Inflammatory macrophage (primary cell): ENCODE measurements at places on chromosomes 4 and X.

DNA sequence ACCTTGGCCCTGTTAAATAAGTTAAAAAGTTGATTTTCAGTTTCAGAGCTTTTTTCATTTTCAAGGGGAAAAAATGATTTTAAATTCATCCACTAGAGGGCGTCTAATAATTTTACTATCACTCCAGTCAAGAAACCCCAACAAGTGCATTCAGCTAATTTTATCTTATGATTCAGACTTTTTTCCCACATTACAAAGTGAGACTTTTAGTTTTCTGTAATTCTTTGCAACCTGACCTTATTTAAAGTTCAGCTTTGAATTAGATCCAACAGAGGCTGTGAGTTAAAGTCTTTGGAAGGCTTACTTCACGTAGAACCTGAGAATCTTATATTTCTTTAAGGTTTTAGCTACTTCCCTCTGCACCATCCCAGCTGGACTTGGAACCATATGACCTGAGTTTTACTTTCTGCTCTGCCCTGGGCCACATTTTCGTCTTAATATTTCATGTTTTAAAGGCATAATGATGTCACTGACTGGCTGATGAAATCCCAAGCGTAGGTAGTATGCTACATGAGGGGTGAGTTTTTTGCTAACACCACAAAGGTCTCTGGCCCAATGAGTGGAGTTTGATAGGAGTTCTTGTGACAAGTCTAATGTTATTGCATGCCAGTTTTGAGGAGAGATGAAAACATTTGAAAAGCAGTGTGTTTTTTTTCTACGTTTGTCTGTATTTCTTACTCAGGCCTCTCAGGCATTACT lies 7.2 kb downstream of the GNRHR start:
- peak; percentile 2 for DNase-seq

GRCh38 chrX:1502241-1502640 lies 34.7 kb downstream of the P2RY8 start:
- DNase-seq = no peak

DNA sequence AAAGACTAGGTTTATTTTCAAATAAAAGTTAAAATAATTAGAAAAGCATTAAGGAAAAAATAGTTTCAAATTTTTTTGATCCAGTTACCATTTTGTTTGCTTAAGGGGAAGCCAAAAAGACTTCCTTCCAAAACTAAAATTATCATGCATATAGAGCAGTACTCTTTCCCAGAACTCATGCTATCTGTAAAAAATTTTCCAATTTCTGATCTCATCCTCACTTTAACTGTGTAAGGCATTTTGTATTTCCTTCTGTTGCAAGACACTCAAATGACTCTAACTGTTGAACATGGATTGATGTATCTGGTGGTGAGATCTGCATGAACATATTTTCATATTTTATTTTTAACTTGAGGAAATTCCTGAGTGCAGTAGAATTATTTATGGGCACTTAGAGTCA lies 150.1 kb downstream of the ADAM29 start:
- DNase-seq = no peak

DNA sequence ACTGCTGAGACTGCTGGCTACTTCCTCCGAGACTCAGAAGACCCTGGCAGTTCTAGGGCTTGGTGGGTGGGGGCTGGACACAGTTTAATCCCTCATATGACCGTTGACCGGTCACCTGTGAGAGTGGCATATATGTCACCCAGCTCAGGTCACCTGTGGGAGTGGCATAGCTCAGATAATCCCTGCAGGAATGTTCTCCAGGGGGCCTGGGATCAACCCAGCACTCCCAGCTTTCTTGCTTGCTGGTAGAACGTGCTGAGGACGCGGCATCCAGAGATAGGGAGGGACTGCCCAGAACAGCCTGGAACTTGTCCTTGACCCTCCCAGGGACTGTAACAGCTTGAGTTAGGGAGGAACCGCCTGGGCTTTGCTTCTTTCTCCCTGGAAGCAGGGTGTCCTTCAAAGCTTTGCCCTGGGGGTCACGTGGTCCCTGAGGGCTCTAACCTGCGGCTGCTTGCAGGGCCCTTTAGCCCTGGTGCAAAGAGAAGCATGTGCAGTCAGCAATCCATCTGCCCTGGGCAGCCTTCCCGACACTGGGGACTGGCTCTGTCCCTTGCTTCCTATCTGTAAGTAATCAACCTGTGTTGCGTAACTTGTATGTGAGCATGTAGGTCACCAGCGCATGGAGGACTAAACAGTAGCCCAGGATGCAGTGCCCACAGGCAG lies 55.3 kb downstream of the ZFYVE28 start:
- DNase-seq = peak; percentile 55

GRCh38 chr4:16691450-16691849 lies 207.0 kb downstream of the LDB2 start:
- DNase-seq = no peak

GRCh38 chr4:48968814-48969213 lies 17.3 kb upstream of the CWH43 start:
- DNase-seq = no peak

DNA sequence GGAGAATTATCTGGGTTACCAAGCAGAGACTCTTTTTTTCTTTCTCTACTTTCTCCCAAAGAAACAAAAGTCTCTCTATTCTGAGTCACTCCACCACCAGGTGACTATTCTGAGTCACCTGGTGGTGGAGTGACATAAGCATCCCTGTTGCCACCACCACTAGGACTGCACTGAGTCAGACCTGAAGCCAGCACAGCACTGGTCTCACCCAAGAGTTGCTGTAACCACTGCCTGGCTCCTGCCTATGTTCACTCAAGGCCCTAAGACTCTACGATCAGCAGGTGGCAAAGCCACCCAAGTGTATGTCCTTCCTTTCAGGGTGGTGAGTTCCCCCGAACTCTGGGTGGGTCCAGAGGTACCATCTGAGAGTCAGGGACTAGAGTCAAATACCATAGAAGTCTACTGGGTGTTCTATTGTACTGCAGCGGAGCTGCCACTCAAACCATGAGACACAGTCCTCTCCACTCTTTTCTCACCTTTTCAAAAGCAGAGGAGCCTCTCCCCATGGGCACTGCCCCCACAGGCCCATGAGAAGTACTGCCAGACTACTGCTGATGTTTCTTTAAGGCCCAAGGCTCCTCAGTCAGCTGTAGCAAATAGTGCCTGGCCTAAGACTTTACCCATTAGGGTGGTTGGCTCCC lies 209.6 kb upstream of the IRS4 start:
- no peak for DNase-seq

GRCh38 chr4:60938181-60938580 lies 261.9 kb upstream of the ADGRL3 start:
- no peak for DNase-seq

GRCh38 chr4:119663160-119663788 lies 34.7 kb upstream of the PDE5A start:
- no peak for DNase-seq

DNA sequence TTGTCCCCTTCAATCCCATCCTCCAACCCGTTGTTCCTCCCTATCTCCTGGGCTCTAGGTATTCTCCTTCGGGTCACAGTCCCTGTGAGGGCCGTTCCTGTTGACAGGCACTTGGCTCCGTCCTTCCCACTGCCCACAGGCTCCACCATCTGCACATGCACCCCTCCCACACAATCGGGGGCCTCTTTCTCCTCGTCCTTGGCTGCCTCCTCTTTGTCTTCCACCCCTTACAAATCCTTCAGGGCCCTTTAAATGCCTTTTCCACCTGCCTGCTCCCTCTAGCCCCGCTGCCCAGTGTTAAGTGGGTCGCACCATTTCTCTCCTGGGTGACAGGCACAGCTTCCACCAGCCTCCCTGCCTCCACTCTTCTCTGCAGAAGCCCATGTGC lies 2.7 kb upstream of the AVPR2 start:
- DNase-seq = no peak

GRCh38 chrX:78104447-78105176 lies 564 bp downstream of the PGK1 start:
- peak; percentile 79 for DNase-seq

DNA sequence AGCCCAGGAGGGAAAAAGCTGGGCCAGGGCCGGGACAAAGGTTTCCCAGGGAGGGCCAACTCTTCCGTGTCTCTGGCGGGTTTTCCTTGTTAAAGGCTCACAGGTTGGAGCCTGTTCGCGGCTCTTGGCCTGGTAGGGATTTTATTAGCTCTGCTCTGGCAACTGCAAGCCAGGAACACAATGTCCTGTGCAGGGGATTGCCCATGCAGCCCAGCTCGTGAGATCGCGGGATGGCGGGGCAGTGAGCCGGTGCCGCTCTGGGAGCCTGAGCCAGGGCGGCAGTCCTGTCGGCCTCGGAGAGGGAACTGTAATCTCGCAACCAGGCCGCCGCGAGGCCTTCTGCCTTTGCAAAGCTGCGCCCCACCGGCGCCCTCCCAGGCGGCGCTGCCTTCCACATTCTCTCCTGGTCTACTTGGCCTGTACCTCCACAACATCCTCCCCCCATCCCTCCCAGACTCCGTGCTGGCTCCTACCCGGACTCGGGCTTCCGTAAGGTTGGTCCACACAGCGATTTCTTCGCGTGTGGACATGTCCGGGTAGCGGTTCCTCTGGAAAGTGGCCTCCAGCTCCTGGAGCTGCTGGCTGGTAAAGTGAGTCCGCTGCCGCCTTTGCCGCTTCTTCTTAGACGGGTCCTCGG lies 2.1 kb downstream of the PITX2 start:
- no peak for DNase-seq

GRCh38 chr4:74054483-74055047 lies 16.1 kb upstream of the CXCL3 start:
- peak; percentile 24 for DNase-seq

DNA sequence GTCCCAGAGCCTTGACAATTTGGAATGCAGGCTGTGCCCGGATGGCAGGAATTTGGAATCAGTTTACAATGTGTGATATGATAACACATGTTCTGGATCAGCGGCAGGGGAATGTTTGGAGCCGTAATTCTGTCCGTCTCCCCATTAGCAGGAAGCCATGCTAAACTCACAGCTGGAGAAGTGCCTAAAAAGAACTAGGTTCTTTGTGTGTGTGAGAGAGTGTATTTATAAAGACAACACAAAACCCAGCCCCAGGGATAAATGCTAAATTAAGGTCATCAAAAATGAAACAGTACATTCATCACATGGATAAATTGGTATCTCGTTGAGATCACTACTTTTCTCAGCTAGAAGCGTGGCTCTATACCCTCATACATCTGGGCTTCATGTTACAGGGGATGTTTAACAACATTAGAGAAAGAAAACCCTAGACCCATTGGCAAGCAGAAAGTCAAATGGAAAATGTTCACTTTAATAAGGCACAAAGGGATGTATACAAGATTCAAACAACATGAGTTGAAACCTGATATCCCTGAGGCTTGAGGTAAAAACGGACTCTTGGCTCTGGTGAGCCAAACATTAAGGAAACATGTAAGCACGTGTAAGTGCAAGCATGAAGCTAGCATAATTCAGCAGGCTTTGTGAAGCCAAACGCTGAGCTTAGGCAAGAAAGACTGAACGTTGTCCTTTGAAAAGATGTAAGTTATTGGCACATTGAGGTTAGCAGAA lies 18.0 kb upstream of the TMEM131L start:
- no peak for DNase-seq

DNA sequence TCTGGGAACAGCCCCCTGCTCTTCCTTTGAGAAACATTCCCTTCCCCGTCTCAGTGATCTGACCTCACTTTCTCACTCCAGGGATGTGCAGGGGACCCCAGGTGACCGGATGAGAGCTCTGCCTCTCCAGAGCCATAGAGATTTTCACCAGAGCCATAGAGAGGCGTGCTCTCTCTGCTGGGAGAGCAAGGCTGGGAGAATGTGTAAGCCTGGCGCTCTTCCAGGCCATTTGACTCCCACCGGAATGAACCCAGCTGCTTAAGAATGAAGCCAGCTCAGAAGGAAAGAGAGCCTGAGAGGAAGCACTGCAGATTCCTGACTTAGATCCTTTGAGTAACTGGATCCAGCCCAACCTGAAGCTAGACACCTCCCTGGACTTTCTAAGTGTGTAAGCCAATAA lies 106.4 kb downstream of the DHX15 start:
- DNase-seq = no peak

DNA sequence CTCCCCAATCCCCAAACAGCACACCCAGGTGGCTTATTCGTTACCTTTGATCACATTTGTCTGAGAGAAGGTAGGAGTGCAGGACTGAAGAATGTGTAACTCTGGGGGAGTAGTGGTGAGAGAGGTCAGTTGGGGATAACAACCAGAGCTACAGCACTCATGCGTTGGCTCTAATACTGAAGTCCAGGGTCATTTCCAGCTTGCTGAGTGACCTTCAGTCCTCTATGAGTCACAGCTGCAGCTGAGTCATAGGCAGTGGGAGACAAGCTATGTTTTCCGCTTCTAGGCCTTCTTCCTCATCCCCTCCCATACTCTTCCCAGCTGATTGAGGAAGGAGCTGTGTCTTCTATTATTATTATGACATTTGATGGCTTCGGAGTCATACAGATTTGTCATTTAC lies 31.6 kb upstream of the CT47C1 start:
- peak; percentile 89 for DNase-seq

- no peak for DNase-seq
Observed at GRCh38 chr4:39786838-39787237, 88.9 kb downstream of the UBE2K start.

DNA sequence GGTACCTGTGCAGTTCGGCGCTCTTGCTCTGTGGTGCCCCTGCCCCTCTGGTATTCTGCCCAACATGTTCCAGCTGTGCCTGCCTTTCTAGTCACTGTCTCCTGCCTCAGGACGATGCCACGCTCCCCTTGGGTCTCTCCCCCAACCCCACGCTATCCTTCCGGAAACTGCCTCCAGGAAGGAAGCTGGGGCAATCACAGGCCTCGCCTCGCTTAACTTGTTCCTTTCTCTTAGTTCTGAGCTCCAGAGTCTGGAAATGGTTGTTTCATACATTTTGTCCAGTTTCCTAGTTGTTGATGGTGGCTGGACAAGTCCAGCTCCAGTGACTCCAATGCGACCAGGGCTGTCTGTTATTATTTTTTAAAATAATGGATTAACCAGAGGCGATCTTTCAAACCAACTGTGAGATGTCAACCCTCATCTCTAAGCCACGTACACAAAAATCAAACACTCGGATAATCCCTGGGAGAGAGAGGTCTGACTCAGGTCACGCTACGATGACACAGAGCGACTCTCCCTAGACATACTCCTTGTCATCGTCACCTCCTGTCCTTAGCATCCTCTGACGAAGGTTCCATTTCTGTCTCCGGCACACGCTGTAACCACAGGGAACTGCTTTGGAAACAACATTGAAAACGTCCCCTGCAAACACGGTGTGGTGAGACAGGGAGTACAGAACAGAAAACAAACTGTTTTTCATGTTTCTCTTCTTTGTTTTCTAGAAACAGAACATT lies 62.5 kb downstream of the ABLIM2 start:
- DNase-seq = no peak

GRCh38 chr4:169485791-169486742 lies 126.3 kb downstream of the NEK1 start:
- DNase-seq = peak; percentile 63

DNA sequence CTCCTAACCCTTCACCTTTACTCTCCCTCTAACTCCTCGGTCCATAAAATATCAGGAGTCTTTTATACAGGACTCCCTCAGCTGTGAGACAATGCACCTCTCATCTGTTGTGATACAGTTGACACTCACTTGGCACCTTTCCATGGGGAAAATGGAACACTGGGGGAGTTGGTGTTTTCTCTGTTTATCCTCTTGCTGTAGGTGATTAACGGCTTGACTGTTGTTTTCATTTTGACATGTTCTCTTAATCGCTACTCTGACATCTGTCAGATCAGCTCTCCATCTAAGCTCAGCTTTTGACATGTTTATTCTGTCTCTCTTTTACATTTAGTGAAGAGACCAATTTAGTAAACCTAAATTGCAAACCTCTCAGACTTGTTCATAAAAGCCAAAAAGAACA lies 604.8 kb downstream of the TRAM1L1 start:
- no peak for DNase-seq
